ENCODE measurements at places on chromosomes 13 and 19.

- DNase-seq = no peak
Observed at GRCh38 chr13:87169337-87169736, 501.8 kb upstream of the SLITRK5 start.

DNA sequence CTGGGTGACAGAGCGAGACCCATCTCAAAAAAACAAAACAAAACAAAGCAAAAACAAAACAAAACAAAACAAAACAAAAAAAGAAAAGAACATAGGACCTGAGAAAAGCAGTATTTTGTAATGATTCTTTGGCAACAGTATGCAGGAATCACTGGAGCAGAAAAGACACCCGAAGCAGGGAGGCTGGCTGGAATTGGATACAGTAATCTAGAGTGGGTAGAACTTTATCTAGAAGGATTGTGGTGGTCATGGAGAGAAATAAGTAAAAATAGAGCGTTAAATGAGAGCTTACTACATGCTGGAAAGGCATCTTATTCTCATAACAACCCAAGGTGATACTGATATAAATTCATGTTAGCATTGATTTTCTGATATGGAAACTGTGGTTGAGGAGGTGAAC, 51.2 kb downstream of the KLF5 start:
- no peak for DNase-seq

DNA sequence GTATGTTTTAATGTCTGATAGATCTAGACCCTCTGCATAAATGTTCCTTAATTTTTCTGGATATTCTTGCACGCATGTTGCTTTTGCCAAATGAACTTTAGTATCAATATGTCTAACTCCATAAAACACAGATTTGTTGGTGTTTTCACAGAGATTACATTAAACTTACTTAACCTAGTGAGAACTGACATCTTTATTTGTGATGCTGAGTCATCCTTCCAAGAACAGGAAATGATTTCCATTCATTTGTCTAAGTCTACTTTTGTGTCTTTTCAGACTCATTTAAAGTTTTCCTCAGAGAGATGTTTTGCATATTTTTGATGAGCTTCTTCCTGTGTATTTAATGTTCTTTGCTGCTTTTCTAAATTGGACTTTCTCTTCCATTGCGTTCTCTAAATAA, 184.0 kb downstream of the SLC7A1 start:
- DNase-seq = no peak

DNA sequence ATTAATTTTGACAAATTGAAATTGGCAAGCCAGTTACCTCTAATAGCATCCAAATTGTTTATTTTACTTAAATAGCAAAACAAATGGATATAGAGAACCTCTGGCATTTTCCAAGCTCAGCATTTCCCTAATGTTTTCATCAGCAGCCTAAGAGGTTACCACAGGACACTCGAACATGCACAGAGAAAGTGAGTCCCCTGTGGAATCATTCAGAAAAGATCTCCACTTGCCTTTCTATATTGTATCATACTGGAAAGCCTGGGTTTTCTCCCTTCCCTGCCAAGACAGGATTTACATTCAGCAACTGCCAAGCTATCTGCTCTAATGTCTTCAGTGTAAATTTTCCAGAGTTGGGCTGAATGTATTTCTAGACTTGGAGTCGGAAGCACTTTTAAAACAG, 188.9 kb downstream of the KCTD12 start:
- DNase-seq = no peak

DNA sequence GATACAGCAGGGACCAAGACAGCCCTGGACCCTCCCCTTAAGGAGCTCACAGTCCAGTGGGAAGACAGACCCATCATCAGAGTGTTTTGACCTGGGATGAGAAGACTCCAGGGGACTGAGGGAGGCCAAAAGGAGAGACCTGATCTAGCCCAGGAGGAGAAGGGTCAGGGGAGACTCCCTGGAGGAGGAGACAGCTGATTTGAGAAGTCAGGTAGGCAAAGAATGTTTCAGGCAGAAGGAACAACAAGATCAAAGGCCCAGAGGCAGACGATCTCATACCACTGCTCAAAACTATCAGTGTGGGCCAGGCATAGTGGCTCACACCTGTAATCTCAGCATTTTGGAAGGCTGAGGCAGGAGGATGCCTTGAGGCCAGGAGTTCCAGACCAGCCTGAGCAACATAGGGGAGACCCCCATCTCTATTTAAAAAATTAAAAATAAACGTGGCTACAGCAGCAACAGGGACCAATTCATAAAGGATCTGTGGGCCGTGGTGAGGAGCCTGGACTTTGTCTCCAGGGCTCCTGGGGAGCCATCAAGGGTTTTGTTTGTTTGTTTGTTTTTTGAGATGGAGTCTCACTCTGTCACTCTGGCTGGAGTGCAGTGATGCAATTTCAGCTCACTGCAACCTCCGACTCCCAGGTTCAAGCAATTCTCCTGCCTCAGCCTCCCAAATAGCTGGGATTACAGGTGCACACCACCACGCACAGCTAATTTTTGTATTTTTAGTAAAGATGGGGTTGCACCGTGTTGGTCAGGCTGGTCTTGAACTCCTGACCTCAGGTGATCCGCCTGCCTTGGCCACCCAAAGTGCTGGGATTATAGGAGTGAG, 2.2 kb upstream of the COX6B1 start:
- no peak for DNase-seq

GRCh38 chr13:105643966-105644365, 891.5 kb downstream of the EFNB2 start:
- no peak for DNase-seq

- DNase-seq = peak; percentile 3
Observed at GRCh38 chr19:49326165-49326704, 1.2 kb upstream of the SLC6A16 start.

GRCh38 chr13:50636007-50636704, 207.3 kb downstream of the DLEU7 start:
- no peak for DNase-seq

Measured in stimulated activated CD8-positive, alpha-beta memory T cell treated with anti-CD3 and anti-CD28 coated beads, Interleukin-4, amount 100 ng/mL, for 48 hours (primary cell).